COLO829 (cell line): ENCODE measurements at places on chromosomes 13 and 19.
A peak's percentile ranks its signal among the peaks of the same experiment; 100 is the strongest.

DNA sequence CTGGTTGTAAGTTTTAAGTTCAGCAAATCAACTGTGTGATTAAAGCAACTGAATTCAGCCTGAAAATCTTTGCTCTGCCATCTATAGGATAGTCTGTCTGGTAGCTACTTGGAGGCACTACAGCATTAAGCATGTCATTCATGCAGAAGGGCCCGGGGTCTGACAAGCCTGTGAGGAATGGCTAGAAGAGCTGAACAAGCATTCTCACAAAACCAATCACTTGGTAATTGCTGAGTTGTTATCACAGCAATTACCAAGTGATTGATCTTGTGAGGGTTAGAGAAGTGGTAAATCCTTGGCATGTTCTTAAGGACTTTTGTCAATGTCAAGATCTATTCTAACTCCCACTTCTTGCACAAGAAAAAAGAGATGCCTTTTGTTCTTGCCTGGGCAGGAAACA is 356.1 kb downstream of the FGF14 start:
- DNase-seq = no peak

GRCh38 chr13:99811067-99811700 is 160.4 kb downstream of the ZIC5 start:
- no peak for DNase-seq

DNA sequence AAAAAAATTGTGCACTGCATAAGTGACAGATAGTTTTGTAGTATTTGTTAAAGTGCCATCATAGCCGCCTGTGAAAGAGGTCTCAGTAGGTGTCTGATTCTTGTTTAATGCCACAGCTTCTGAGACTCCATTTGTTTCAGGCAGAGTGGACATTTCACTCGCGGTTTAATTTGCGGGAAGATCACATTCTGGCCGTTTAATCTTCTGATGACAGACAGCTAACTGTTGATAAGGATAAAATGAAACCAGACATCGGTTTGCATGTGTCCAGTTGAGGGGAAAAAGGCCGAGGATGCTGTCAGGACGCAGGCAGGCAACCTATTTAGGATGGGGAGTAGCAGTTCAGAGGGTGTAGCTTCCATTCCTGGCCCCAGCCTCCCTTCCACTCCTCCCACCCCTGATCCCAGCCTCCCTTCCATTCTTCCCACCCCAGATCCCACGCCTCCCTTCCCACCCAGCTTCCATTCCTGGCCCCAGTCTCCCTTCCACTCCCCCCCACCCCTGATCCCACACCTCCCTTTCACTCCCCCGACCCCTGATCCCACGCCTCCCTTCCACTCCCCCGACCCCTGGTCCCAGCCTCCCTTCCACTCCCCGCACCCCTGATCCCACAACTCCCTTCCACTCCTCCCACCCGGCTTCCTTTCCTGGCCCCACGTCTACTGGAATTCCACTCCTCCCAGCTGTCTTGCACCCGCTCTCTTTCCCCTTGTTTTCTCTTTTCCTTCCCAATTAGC is 23.8 kb downstream of the ATP11A start:
- no peak for DNase-seq

DNA sequence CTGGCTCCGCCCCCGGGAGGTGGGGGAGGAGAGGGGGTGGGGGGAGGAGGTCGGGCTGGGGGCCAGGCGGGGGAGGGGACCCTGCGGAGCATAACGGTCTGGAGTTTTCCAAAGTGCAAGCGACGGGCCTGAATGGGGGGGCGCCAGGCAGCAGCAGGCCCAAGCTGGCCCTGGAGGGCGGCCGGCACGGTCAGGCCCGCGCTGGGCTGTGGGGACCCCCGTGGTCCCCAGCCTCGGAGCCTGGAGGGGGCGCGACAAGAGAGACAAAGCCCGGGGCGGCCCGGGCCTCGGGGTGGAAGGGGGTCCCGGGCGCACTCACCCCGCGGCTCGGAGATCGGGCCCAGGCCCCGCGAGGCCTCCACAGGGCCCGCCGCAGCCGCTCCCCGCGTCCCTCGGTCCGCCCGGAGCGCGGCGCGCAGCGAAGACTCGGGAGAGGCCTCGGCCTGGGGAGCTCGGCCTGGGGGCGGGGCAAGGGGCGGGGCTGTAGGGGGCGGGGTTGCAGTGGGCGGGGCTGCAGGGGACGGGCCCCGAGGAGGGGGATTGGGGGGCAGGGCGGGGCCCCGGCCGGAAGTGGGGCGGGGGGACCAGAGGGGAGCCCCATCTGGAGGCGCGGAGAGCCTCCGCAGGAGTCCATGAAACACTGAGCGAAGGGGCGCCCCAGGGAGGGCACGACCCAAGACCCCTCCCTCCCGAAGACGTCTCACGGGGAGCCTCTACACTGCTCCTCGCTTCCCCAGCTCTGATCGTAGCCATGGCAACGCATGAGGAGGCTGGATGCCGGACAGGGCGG is 47.6 kb downstream of the PTPRS start:
- peak; percentile 95 for DNase-seq

DNA sequence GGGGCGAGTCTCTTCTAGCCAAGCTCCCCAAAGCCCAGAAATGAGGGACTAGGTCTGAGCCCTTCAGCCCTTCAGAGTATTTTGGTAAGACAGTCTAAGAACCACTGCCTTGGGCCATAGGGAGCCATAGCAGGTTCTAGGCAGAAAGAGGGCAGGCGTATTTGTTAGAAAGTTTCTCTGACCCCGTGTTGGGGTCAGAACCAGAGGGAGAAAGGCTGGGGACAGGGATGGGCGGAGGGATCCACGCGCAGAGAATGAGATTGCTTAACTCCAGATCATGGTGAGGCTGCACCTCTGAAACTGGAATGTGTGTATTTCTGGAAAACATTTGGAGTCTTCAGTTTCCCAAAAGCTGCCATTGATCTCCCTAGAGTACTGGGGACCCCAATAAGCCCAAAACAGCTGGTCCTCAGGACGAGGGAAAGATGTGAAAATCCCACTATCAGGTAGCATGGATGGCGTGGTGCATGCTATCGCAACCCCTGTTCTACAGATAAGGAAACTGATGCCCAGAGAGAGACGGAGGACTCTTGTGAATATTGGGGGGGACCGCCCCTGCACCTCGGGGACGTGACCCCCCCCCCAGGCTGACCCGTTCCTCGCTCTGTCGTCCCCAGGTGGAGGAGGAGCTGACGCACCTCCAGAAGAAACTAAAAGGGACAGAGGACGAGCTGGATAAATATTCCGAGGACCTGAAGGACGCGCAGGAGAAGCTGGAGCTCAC is 703 bp upstream of the TPM4 start:
- DNase-seq = no peak

DNA sequence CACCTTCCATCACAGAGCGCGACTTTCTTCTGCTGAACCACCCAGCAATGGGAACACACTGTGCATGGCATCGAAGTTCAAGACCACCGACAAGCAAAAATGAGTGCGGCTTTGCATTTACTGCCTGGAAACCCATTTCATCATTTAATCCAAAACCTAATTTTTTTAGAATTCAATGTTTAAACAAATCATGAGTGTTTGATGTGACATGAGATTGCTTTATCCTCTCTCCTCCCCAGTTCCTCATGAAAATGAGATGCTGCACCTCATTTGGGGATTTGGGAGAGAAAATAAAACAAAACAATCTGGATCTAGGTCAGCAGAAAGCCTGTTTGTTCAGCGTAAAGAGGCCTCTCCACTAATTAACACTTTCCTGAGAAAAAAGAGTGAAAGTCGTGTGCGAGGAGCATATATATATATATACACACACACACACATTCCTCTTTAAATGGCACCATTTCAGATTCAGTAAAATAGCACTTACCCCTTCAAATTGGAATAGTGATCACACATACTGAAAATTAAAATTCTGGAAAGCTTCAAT is 126.2 kb downstream of the DCT start:
- DNase-seq = no peak

- no peak for DNase-seq
These were observed 2.4 kb downstream of the NCAN start for GRCh38 chr19:19214159-19214490.

DNA sequence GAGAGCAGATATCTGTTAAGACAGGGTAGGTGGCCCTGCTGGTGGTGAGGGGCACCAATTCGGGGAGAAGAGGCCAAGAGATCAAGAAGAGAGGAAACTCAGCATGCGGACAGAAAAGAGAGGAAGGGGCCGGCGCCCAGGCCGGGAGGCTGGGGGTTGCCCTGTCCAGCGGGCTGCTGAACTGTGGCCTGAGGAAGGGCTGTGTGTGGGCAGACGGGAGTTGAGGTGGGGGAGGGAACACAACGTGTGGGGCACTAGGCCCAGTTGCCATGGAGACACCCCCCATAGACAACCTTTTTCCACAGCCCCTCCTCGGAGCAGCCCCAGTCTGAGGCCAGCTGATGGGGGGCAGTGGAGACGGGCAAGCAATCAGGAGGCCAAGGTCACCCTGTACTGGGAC is 2.5 kb upstream of the CACNG8 start:
- no peak for DNase-seq

GRCh38 chr13:90866006-90866405 is 481.5 kb upstream of the MIR17HG start:
- DNase-seq = no peak

DNA sequence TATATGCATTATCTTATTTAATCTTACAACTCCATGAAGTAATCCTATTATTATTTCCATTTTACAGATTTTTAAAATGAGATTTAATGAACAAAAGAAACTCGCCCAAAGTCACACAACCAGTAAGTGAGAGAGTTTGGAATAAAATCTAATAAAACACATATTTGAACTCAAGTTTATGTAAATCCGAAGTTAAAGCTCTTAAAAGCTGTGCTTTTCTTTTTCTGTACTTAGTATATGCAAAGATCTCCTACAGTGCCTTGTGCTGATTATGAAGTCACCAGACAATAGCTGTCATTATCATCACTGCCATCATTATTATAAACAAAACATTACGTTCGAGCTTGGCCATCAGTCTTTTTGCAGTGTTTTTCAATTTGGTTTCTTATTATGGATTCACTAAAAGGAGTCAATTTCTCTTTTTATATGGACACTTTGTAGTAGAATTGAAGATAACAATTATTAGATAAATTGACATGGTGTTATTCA is 29.7 kb upstream of the ENOX1 start:
- no peak for DNase-seq

GRCh38 chr13:96710166-96710862 is 284.0 kb downstream of the OXGR1 start:
- DNase-seq = no peak

- no peak for DNase-seq
These were observed 61.9 kb downstream of the TNFRSF19 start for GRCh38 chr13:23632048-23632582.

GRCh38 chr19:9644472-9644871 is 23.4 kb upstream of the ZNF561 start:
- DNase-seq = no peak

DNA sequence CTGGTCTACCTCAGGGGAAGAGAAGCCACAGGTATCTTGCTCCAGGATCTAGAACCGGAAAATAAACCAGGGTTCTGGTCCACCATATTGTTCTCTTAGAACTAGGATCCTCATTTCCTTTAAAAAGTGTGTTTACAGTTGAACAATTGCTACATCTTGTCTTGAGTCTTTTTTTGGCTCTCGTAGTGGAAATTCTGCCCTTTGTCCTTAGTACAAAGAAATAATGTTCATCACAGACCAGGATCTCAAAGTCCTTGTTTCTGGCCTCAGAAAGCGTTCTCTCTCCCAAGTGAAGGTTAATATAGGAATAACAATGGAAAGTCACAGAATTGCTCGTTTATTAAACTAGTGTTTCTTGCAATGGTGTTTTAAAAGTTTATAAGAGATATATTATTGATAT is 20.8 kb downstream of the KLF2 start:
- DNase-seq = no peak

- DNase-seq = no peak
These were observed 1.4 kb downstream of the CLASRP start for GRCh38 chr19:45040059-45040771.

DNA sequence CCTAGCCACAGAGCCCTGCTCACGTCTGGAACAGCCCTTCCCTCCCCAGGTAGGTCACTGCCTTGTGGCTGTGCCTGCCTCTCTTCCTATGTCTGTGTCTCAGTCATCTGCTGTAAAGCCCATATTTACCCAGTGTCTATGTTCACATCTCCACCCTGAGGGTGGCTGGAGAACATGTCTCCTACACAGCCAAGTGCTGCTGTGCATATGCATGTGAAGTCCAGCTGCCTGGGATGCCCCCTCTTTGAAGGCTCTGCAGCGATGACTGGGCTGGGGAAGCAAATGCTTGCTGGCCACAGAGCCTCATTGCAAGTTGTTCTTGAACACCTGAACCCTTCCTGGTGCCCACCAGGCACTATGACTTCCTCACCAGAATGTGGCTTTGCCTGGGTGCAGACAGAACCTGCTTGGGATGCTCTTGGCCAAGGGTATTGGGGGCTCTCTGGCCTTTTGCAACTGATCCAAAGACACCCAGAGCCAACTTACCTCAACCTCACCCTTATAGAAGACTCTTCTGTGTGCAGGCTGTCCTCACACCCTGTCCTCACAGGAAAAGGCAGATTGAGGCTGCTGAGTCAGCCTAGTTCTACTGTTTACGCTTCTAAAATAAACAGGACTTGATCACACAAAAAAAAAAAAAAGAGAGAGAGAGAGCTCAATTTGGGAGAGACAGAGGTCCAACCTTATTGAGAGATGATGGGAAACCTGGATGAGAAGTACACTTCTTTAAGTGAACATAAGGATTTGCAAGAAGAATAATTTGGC is 26.5 kb downstream of the MRPL57 start:
- no peak for DNase-seq

DNA sequence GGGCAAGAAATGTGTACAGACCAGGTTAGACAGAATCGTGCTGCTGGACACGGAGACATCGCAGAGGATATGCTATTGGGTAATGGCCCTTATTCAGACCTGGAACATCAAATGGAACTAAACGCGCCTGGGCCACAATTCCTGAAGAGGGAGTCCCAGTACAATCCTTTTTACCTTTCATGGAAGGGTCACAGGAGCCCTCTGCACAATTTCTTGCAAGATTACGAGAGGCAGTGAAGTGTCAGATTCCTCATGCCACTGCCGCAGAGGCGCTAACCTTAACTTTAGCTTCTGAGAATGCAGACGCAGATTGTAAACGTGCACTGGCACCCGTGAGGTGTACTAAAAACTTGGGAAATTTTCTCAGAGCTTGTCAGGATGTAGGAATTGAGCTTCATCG is 18.1 kb downstream of the CLEC4M start:
- no peak for DNase-seq

DNA sequence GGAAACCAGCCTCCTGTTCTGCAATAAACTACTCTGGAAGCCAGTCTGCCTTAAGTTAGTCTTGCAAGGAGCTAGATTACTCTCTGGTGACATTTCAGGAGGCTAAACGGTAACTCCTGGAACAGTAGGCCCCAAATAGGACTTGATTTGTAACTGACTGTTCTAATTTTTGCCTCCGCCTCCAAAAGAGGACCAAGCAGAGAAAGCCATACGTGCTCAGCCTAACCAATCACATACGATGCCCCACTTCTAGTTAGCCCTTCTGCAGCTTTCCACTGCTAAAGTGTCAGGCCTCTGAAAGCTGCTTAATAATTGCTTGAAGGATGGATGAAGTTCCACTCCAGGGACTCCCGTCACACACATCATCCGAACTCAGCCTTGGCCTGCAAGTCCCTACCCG is 744 bp downstream of the ZNF805 start:
- no peak for DNase-seq
